ENCODE measurements at places on chromosomes 2 and 18. TPM values are rescaled to one million over a fixed set of nuclear protein-coding genes. Genes with fewer than 3 reads are reported as not detected.

Gene FABP1
- 0.48 TPM for polyA plus RNA-seq

DNA sequence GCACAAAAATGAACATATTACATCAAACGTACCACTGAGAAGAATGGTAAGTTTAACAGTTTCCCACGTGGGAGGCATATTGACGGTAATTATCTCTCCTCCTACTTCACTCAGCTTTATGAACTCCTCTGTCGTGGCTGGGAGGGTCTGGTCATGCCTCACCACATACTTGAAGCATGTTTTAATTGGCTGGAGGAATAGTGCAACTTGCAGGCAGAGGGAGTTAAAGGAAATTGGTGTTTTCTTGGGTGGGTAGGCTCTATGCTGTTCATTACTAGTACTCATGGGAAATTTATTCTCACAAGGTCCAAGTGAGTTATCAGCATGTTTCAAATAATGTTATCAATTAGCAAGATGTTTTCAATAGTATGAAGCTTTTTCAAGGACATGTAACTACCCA, 767.0 kb downstream of the PLCL1 start:
- DNase-seq, result no peak

DNA sequence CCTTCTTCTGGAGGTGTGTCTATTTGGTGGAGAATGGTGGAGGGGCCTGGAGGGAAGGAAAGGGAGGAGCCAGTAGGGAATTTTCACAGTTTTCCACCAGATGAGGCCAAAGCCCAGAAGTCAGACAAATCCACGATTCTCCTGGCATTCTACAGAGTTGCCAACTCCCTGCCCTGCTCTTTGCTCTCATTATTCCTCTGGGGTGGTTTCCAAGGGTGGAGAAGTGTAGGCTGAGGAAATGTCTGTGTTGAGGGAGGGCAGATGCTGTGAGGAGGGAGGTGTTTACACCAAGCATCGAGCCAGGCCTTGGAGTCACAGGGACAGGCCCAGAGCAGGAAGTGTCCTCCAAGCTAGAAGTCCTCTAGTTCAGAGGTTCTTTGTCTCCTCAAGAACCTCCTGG, 124.1 kb upstream of the LGALSL start:
- DNase-seq, result no peak

DNA sequence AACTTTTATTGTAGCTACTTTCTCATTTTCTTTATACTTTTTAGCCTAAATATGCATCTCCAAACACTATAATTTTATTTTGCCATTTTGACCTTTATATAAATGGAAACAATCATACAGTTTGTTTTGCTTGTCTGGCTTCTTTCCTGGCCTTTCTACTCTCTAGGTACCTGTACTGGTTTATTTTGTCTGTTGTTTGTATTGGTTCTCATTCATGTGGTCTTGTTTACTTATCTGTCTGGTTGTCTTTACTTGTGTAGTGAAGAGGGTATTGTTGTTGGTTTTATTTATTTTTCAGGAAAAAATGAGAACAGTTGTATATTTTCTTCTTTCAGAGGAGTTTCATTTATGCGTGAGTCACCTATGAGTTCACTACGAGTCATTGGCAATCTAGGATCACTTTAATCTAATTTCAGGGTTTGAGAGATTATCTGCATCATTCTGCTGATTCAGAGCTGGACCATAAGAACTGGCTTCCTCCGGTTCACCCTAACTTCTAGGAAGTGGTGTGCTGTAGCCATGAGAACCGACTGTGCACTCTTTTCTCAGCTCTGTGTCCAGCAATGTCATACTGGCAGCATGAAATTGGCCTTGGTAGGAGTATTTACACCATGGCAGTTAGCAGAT, 33.1 kb upstream of the HDAC4 start:
- DNase-seq, result no peak

DNA sequence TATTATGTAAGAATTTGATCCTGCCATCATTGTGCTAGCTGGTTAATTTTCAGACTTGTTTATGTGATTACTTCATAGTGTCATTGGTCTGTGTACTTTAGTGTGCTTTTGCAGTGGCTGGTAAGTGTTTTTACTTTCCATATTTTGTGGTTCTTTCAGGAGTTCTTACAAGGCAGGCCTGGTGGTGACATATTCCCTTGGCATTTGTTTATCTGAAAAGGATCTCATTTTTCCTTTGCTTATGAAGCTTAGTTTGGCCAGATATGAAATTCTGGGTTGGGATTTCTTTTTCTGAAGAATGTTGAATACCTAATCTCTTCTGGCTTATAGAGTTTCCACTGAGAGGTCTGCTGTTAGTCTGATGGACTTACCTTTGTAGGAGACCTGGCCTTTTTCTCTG, 72.8 kb upstream of the MC4R start:
- DNase-seq, result no peak
